ENCODE measurements at places on chromosomes 5 and 9. TPM values are rescaled to one million over a fixed set of nuclear protein-coding genes. Genes with fewer than 3 reads are reported as not detected.

- DNase-seq = peak; percentile 74
These were observed 2.4 kb upstream of the TRIM7 start for GRCh38 chr5:181207214-181207959.

DNA sequence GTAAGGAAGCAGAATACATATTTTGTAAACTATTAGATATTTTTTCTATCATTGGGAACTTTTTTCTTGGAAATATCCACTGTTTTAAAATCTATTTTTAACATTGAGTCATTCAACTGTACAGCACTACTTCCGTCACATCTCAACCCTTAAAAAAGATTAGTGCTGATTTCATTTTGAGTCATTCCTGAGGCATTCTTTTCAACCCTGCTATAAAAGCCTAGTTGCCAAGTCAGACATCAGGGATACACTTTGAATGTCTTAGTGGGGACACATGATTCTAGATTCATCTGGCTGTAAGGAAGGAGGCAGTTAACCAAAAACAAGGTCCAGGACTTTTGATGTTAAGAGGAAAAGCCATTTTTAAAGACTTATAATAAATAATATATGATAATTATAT lies 160.9 kb downstream of the GIN1 start:
- DNase-seq = peak; percentile 89

GRCh38 chr5:74848553-74849025 lies 17.6 kb downstream of the FAM169A start:
- DNase-seq = no peak

Gene ALAD
- 9.5 TPM for polyA plus RNA-seq

- DNase-seq = no peak
These were observed 278 bp upstream of the NIPSNAP3A start for GRCh38 chr9:104747245-104747564.

- no peak for DNase-seq
These were observed 67.4 kb downstream of the ROR2 start for GRCh38 chr9:91882627-91883026.

GRCh38 chr9:27600256-27600655 lies 27.0 kb upstream of the C9orf72 start:
- no peak for DNase-seq

- no peak for DNase-seq
These were observed 1.7 kb downstream of the PHF2 start for GRCh38 chr9:93577975-93578682.

- DNase-seq = no peak
These were observed 3.8 kb upstream of the NDST1 start for GRCh38 chr5:150503977-150504620.

Gene GABRA1
- polyA plus RNA-seq = not detected

DNA sequence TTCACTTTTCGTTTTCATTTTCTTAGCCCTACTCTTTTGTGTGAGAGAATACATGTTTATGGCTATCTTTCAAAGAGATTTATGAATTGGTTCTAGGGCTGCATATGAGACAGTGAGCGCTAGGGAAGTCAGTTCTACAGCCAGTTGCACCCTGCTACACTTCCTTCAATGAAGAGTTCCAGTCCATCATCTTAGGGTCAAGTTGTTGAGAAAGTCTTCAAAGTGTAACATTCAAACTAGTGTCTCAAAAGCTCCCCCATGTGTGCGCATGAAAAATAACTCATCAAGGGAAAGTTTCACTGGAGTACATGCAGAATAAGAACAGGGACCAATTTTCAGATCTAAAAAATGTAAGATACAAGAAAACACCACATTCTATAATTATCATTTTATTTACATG lies 317.2 kb downstream of the DEPDC1B start:
- DNase-seq = no peak

Gene ADGRV1
- 0.15 TPM for polyA plus RNA-seq

- no peak for DNase-seq
These were observed 35.2 kb downstream of the PCDHAC2 start for GRCh38 chr5:141001446-141001843.

GRCh38 chr5:38323645-38324295 lies 65.4 kb downstream of the EGFLAM start:
- peak; percentile 62 for DNase-seq

Data from BJ (cell line).